Stimulated activated CD4-positive, alpha-beta T cell treated with anti-CD3 and anti-CD28 coated beads, TNF-alpha, amount 100 ng/mL, for 48 hours (primary cell): ENCODE measurements at places on chromosomes 11 and 22.

GRCh38 chr11:27211370-27212127 is 151.5 kb downstream of the CCDC34 start:
- DNase-seq = peak; percentile 1

DNA sequence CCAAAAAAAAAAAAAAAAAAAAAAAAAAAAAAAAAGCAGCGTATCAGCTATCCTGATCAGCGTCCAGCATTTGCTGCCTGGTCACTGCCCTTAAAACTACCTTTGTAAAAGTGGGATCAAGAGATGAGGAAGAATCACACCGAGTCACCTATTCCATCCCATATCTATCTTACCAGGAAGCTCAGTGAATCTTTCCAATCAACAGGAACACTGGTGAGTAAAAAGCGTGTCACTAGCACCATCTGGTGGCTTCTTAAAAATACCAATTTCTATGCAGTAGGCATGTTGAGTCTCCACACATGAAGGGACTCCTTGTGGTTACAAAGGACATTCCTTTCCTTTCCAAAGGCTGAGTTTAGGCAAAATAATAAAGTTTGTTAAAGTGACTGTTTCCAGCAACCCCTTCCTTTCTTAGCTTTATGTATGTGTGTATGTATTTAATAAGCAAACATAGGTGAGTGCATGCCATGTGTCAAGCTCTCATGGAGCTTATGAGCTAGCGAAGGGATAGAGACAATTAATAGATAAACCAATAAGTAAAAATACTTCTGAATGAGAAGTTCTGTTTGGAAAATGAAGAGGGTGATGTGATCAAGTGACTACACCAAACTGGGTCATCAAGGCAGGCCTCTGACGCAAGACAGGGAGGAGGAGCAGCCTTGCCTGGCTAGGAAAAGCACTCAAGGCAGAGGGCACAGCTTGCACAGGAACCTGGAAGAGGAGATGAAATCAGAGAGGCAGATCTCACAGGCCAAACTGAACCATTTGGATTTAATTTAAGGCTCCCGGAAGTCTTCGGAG is 13.9 kb upstream of the TP53AIP1 start:
- DNase-seq = peak; percentile 14

- no peak for DNase-seq
Measured at GRCh38 chr11:131993246-131993645, 622.8 kb downstream of the NTM start.

- DNase-seq = no peak
Measured at GRCh38 chr11:125944350-125945010, 1.4 kb upstream of the VSIG10L2 start.

DNA sequence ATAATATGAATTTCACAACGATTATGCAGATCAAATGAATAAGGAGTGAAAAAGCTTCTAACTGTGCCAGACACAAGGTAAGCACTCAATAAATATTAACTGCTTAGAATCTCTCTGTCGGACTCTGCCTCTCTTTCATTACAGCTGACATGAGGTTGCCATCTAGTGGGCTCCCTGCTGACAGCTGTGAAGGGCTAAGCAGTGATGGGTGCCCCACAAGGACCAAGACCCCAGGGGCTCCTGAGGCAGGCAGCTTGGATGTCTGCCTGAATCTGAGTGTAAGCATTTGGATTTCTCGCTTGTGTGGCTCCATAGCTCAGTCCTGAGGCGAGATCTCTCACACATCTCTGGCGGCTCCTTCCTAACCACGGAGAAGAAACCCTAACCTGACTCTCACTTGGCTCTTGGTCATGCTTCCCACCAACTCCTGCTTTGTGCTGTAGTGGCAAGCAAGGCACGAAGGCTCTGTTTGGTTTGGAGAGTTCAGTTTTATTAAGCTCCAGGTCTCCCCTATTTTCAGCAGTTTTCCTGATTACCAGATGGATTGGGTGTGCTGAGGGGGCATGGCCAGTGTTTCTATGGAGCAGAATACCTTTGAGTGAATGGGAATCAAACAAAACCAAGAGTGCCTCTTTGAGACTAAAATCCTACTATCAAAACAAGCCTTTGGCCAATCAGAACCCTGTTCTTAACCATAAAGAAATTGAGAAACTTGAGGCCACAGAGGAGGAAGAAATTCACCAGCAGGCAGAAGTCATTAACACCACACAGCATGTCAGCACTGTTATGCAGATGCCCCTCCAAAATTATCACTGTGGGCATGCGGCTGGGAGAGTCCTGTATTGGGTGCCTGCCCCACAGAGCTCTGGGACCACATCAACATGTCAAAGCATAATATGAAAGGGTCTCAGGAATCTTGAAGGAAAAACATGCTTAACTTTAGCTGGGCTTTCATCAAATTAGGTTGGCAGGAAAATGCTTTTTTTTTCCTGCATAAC is 152.8 kb upstream of the NTM start:
- DNase-seq = no peak

DNA sequence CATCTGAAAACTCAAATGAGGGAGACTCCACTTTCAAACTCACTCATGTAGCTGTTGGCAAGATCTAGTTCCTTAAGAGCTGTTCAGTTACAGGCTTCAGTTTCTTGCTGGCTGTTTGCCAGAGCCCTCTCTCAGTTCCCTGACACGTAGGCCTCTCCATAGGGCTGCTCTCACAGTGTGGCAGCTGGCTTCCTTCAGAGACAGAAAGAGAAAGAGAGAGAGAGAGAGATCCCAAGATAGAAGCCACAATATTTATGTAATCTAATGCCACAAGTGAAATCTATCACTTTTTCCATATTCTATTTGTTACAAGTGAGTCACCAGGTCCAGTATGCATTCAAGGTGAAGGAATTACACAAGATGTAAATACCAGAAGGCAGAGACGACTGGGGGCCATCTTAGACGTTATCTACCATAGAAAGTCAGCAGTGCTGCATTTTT is 168.8 kb downstream of the RCN1 start:
- no peak for DNase-seq

DNA sequence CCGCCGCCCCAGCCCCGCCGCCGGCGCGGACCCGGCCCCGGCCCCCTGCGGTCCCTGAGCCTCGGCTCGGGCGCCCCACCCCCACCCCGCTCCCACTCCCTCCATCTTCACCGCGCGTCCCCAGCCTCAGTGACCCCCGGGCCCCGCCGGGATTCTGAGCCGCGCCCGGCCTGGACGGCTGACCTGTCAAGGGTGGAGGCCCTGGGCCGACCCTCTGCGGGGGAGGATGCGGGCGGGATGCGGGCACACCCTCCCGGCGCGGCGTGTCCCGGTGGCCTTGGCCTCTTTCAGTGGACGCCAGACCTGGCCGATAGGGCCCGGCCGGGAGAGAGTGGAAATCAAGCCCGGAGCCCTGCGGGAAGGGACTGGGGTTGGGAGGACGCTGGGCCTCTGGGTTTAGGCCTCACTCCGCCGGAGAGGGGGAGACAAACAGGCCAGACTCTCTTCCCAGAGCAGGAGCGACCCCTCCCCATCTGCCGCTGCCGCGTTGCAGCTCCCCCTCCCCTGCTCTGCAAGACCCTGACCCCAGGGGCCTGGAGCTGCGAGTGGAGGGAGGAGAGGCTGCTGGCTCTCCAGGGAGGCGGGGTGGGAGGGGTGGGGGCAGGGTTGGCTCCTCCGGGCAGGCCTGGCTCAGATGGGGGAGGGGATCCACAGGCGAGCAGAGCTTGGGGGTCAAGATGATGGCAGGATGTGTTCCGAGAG is 525 bp downstream of the MAPK8IP2 start:
- no peak for DNase-seq

DNA sequence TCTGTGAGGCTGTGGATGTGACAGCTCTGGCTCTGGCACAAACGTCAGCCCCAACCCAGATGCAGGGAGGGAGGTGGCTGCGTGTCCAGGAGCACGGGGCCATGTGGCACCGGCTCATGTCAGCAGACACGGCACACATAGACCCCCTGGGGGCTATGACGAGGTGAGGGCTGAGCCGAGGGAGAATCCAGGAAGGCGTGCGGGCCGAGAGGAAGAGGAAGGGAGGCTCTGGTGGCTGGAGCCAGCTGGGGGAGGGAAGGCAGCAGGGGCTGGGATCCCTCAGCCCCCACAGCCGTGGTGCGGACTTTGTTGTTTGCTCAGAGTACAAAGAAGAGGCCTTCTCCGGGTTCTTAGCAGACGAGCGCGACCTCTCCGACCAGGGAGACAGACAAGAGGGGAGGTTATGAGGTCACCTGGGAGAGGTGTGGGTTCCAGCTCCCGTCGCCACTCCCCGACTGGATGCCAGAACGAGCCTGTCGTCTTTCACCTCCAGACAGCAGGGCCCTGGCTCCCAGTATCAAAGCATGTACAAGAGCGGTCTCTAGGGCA is 46.1 kb downstream of the CDKN1C start:
- no peak for DNase-seq

GRCh38 chr22:36423461-36424404 is 36.0 kb upstream of the MYH9 start:
- no peak for DNase-seq

- no peak for DNase-seq
Measured at GRCh38 chr11:27022659-27023251, 17.9 kb upstream of the BBOX1 start.

DNA sequence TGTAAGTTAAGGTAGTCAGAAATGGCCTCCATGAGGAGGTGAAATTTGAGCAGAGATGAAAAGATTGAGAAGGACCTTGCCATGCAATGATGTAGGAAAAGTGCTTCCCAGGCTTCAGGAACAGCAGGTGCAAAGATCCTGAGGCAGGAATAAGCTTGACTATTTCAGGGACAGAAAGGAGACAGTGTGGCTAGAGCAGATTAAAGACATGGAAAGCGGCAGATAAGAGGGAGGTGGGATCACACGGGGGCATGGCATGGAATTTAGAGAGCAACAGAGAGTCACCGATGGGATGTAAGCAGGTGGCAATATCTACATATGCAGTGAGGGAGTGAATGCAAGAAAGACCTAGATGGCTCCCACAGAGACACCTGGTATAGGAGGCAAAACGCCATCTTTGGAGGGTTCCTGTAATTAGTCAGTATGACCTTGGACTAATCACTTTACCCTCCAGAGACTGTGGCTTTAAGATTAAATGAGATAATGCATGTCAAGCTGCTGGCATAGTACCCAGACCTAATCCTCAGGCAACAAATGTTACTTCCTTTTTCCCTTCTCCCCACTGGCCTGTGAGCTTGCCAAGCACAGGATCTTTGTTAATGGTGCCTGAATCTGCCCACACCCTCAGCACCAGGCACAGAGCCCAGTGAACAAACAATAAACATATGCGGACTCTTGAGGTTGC is 24.6 kb upstream of the ACER3 start:
- DNase-seq = no peak

GRCh38 chr11:114302663-114303062 is 6.5 kb downstream of the NNMT start:
- no peak for DNase-seq

GRCh38 chr22:43114958-43115357 is 4.4 kb downstream of the BIK start:
- DNase-seq = no peak

- DNase-seq = no peak
Measured at GRCh38 chr11:85115798-85116197, 511.3 kb downstream of the DLG2 start.

GRCh38 chr22:31259798-31260473 is 32.4 kb downstream of the PIK3IP1 start:
- no peak for DNase-seq

DNA sequence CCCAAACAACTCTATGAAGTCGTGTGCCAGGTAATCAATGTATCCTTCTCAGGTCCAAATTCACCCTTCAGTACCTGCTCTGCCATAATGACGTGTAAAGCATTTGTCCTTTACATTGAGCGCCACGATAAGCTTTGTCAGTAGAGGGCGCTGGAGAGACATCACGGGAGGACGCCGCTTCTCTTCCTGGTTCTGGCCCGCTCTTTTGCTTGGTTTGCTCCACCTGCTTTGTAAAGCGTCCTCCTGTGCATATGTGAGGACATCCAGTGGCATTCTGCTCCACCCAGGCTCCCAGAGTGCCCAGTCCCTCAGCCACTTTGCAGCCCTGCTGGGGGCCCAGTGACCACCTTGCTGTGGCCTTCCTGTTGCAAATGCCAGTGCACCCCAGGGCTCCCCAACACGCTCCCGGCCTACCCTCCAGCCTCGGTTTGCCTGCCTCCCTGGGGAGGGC is 61.1 kb downstream of the WT1 start:
- DNase-seq = peak; percentile 19

DNA sequence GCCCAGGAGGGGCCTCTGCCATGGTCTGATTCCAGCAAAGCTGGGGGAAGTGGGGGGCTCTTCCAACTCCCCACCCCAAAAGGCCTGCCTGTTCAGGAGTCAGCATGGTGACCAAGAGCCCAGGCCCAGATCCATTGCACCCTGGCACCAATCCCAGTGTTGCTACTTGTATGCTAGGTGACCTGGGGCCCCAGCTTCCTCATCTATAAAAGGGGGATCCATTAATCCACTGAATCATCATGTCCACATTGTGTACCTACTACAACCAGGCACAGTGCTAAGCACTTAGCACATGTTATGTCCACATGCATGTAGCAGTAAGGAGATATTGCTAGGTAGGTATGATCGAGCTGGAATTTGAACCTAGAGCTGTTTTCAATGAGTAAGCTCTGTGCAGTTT is 2.0 kb downstream of the SYT12 start:
- DNase-seq = no peak

GRCh38 chr11:47185305-47186075 is 744 bp downstream of the PACSIN3 start:
- DNase-seq = no peak

DNA sequence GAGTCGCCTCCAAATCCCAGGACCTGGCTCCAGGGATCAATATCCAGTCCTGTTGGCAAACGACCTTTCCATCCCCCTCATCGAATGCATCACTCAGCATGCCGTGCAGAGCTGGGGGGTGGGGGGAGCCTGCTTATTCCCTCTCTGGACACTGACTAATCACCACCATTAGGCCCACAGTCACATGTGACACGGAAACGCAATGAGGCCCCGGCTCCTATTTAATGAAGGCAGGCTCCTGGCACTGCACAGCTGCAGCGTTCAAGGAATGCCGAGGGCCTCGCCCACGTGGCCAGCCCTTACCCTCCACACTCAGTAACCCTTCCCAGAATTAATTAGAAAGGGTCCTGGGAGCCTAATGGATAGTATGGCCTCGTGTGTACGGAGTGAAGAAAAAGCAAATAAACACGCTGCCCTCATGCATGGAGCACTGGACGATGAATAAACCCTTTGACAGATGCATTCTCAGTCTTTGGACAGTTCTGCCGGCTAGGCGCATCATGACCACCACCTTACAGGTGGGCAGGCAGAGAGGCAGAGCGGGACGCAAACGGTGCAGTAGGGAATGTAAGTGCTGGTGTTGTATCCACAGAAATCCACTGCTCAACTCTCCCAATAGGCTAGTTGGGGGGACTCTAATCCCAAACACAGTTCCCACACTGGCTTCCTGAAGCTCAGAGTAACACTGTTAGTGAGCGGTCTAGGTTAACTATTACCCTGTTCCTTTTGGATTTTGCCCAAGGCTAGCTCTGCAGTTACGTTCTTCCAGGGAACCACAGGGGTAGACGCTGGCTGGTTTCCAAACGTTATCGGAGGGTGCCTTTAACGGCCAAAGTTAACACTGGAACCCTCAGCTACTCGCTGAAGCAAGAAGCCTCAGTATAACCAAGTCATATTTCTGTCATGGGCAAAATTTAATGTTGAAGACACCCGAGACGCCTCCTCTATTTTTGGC is 490.1 kb downstream of the OPCML start:
- DNase-seq = no peak

GRCh38 chr22:37214731-37215030 is 2.4 kb upstream of the SSTR3 start:
- no peak for DNase-seq
